ENCODE measurements at places on chromosomes 4 and X. TPM values are rescaled to one million over a fixed set of nuclear protein-coding genes. Genes with fewer than 3 reads are reported as not detected.

PPEF2 gene
- 0.06 TPM for total RNA-seq

FAM114A1 gene
- total RNA-seq: 208 TPM

UGT2B15 gene
- not detected for total RNA-seq

TLL1 gene
- total RNA-seq: not detected

DCAF16 gene
- total RNA-seq: 13.7 TPM

NPY2R gene
- not detected for total RNA-seq

USP11 gene
- 32.0 TPM for total RNA-seq

OCIAD2 gene
- total RNA-seq: 12.2 TPM

NOX1 gene
- not detected for total RNA-seq

FBXW7 gene
- 20.1 TPM for total RNA-seq

- DNase-seq: peak; percentile 71
Measured at GRCh38 chr4:159983082-159983481, 880.2 kb downstream of the RAPGEF2 start.

GRCh38 chr4:78640714-78641113 lies 89.1 kb downstream of the ANXA3 start:
- DNase-seq: no peak

- no peak for DNase-seq
Measured at GRCh38 chr4:113826421-113826820, 64.9 kb upstream of the CAMK2D start.

- DNase-seq: no peak
Measured at GRCh38 chrX:38278682-38279081, 48.6 kb downstream of the RPGR start.

- DNase-seq: no peak
Measured at GRCh38 chrX:10112510-10112909, 44.3 kb upstream of the CLCN4 start.

DNA sequence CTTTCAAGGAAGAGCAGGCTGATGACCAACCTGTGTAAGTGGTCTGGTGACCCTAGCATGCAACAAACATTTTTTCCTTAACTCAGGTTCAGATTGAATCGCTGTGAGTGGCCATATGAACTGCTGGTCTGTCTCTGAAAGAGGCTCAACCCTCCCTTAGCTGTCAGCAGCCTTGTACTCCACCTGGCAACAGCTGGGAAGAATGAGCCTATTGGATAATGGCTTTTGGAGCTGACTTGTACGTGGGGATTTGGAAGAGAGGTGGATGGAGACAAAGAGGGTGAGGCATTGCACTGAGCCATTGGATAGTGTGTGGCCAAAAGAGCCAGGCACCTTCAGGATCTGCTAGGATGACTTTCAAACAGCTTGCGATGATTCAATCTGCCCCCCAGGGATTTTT lies 35.7 kb upstream of the BMP15 start:
- no peak for DNase-seq

DNA sequence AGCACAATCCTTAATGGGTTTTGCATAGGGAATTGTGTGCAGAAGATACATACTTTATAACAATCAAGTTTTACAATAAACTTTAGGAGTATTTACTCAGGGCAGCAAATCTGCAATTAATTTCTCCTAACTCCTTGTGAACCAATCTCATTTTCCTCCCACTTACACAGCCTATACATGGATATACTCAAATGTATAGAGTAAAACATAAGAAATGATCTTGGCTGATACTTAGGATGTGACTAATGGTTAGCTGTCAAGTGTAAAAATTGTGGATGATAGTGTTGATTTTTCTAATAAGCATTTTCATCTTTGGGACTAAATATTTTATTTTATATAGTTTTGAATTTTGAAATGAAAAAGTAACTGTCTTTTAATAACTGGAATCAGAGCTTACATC lies 759.6 kb downstream of the GRID2 start:
- DNase-seq: no peak

GRCh38 chrX:134631426-134632346 lies 26.6 kb downstream of the PLAC1 start:
- DNase-seq: peak; percentile 87

DNA sequence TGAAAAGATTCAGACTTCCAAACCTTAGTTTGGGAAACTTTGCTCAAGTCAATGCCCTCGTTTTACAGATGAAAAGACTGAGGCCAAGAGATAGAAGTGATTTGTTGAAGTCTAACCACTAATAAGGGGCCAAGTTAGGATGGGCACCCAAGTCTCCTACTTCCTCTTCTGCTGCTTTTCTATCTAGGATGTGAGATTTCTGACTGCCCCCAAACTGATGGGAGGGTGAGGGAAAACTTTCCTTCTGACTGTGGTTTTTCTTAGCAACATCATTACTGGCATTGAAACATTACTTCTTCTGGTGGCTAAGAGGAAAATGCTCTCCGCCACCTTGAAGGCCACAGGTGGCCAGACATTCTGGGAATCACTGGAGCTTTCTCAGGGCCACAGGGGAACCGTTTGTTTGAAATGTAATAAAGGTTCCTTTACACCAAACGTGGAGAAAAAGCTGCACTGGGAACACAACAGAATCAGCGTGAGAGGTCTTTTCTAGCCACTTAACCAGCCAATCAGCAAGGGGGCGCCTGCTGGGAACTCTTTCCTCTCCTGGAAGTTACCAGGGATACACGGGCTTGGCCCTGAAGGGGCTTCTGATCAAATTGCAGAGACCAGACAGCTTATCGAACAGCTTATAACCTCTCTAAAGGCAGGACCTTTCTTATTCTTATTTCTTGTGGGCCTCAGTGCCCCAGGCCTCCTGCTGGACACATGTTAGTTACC lies 115.9 kb upstream of the TEX13D start:
- DNase-seq: no peak
